ENCODE measurements at places on chromosomes 2 and 18.

DNA sequence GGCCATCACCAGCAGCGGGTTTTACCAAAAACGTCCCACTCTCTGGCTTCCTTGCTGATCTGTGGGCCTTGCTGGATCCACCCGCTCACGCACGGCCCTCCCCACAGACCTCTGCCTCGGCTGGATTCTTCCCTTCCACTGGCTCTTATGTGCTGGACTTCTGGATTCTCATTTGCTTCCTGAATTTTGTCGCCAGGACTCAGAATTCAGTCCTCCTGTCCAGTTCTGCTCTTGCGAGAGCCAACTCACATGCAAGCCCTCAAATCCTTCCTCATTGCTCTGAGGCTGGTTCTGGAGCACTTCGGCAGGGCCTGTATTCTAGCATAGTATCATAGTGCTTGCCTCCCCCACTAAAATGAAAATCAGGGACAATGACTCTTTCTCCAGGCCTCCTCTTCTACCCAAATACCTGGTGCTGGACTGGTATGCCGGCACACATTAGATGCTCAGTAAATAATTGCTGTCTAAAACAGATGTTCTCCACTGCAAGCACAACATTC is 115.5 kb downstream of the ATL2 start:
- DNase-seq: no peak

DNA sequence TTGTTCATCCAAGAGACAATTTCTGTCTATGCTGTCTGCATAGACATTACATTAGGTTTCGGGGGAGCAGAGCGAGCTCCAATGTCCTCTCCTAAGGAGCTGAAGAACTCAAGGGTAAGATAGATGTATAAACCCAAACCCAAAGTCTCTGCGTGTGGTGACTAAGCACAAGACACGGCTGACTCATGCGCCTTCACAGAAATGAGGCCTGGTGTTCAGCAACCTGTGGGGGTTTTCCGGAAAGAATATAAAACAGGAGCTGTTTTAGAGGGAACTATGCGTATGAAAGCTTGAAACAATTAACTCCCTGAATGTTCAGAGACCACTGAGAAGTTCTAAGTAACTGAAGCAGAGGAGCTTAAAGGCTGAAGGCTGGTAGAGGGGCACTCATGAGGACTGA is 154.7 kb downstream of the SOX11 start:
- DNase-seq: no peak

GRCh38 chr2:34001557-34001956 is 402.5 kb upstream of the FAM98A start:
- DNase-seq: no peak

DNA sequence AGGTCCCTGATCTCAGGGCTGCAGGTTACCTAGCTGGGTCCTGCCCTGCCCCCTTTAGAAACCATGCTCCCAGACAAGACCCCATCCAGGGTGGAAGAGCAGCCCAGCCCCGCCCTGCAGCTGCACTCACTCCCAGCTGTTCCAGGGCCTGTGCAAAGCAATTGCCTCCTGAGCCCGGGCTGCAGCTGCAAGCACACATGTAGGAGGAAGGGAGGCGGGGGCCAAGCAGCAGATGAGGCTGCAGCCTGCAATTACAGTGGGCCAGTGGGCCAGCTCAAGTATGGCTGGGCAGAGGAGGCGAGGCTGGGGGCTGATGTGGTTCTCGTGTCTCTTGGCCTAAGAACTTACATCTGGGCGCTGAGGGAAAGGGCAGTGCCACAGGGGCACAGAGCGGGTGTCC is 65.4 kb upstream of the TUBA3E start:
- no peak for DNase-seq

- no peak for DNase-seq
Observed at GRCh38 chr2:78782196-78782595, 243.3 kb upstream of the REG3G start.

GRCh38 chr2:213001297-213001910 is 150.0 kb downstream of the IKZF2 start:
- no peak for DNase-seq

DNA sequence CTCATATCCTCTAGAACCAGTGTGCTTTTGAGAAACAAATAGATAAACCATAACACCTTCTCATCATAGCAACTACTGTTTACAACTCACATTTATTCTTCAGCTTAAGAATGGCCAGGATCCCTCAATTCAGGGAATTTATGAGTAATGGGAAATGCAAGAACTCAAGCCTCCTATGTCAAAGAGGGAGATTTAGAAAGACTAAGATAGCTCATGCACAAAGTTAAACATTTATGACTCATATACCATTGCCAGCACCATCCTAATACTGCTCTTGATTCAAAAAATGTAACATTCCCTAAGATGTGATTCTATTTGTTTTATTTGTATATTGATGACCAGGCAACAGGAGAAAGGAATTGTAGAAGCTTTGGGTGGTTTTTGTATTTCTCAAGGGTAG is 172.8 kb downstream of the CYP26B1 start:
- no peak for DNase-seq

DNA sequence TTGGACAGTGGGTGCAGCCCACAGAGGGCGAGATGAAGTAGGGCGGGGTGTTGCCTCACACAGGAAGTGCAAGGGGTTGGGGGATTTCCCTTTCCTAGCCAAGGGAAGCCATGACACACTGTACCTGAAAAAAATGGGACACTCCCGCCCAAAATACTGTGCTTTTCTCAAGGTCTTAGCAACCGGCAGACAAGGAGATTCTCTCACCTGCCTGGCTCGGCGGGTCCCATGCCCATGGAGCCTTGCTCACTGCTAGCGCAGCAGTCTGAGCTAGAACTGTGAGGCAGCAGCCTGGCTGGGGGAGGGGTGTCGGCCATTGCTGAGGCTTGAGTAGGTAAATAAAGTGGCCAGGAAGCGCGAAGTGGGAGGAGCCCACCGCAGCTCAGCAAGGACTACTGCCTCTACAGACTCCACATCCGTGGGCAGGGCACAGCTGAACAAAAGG is 244.7 kb downstream of the NBAS start:
- DNase-seq: no peak

GRCh38 chr2:55160422-55160821 is 71.7 kb downstream of the CLHC1 start:
- no peak for DNase-seq

GRCh38 chr18:31244771-31245394 is 73.1 kb upstream of the DSG1 start:
- no peak for DNase-seq

DNA sequence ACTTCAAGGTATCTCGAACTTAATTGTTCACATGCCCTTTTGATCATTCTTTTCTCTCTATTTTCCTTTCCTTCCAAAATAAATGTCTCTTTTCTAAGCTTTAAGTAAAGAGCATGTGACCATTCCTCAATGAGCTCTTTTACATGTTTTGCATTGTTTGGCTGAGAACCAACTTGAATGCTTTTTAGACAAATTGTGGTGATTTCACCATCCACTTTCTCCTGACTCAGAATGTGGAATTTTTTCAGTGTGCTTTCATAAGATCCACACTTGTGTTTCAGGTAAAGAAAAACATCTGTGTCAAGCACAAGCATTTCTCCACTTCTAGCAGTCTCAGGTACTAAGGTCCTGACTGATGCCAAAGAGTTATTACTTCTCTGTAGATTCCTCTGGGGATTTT is 10.7 kb downstream of the RBM43 start:
- no peak for DNase-seq

GRCh38 chr18:50621366-50621765 is 61.5 kb downstream of the MAPK4 start:
- DNase-seq: no peak

DNA sequence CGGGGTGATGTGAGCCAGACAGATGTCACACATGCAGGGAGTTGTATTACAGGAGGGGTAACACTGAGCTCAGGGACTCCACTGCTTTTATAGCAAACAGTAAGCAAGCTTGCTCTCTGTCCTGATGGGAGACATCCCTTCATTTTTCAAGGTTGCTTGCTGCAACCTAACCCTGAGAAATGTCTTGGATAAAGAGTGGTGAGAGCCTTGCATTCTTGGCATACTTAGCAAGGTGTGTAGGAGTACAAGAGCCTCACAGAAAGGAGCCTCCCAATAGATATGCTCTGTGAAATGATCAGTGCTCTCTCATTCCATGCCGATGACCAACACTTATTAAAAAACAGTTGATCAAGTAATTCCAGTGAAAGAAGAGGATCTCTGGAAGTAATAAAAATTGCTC is 8.1 kb downstream of the PFN4 start:
- DNase-seq: no peak

GRCh38 chr2:241762321-241762932 is 14.2 kb upstream of the GAL3ST2 start:
- no peak for DNase-seq

All from activated CD4-positive, alpha-beta T cell treated with anti-CD3 and anti-CD28 coated beads, Interleukin-2, amount 50 U/mL, for 24 hours (primary cell).